ENCODE measurements at places on chromosomes 3 and 15.

- no peak for DNase-seq
Observed at GRCh38 chr3:108088697-108089096, 2.1 kb downstream of the CD47 start.

DNA sequence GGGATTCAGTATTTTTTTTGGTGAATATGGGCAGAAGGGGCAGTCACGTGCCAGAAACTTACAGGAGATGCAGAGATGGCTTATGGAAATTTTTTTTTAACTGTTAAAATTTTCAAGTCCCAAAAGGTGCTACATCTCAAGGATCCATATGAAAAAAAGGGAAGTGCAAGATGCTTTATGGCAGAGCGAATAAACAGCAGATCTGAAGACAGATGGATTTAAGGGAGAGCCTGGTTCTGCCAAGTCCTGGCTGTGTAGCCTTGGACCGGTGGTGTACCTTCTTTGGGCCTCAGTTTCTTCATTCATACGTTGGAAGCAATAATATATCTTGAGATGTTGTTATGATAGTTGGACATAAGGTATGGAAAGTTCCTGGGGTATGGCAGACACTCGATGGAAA, 91.5 kb upstream of the ARRDC4 start:
- DNase-seq: no peak

DNA sequence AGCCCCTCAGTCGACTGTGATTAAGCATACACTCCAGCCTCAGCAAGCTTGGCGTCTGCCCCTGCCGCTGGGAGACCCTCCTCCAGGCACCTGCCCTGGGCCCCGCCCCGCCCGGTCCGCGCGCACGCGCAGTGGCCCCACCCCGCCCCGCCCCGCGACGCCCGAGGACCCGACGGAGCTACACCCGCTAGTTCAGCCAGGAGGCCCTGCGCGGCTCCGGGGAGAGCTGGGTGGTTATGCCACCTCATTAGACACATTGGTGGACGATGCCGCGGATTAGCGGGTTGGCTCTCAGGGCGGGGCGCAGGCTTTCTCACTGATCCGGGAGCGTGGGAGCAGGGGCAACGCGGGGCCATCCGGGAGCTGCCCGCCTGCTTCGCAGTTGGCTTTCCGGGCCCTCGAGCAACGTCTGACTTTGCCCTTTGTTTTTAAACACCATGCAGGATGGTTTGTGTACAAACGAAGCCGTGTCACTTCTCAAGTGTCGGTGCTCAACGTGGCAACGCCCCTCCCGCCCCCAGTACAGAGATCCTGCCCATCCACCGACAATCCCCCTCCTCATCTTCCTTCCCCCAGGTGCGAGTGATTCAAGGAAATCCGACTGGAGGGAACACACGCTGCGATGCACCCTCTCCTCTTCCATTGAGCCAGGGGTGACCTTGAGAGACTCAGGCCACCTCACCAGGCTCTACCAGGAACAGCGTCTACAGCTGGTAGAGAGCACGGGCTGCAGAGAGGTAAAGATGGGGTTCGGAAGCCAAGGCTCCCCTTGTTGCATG, 109.3 kb downstream of the SHQ1 start:
- DNase-seq: no peak

- no peak for DNase-seq
Observed at GRCh38 chr15:63519041-63519440, 14.6 kb downstream of the USP3 start.

DNA sequence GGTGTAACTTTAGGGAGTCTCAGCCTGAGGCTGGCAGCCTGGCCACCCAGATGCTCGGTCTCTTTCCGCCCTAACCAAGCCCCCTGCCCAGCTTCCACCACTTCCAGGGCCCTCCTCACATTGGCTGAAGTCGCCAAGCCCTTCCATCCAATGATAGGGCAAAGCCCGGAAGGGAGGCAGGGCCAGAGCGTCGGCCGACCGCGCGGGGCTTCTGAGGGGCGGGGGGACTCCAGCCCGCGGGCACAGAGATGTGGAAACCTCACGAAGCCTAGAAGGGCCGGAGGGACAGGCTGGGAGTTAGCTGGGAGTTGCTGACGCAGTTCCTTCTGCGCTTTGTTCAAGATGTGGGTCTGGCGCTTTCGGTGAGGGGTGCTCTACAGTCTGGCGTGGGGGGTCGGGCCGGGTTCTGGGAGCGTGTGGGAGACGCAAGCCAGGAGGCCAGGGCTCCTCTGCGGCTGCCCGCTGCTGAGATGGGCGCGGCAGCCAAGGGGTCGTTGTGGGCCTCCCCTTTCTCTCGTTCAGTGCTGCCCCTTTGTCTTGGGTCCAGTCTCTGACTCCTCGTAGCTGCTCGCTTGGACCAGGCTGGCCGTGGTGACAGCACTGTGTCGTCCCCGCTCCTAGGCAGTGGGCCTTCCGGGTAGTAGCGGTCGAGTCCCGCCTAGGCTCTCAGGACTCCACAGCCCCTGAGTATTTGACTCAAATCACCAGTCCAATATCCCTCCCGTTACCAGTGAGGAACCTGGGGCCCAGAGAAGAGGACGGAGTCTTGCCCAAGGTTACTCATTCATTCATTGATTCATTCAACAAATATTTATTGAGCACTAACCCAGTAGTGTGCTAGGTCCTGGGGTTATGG, at the start of gene ZNF660:
Gene ZNF660 (plus strand): TSS at position 319 of the 856 bp plus-strand sequence. CDS start 9,230 bp downstream, outside the sequence.
- peak; percentile 84 for DNase-seq

GRCh38 chr15:26632500-26632899, 140.4 kb downstream of the GABRB3 start:
- DNase-seq: no peak

DNA sequence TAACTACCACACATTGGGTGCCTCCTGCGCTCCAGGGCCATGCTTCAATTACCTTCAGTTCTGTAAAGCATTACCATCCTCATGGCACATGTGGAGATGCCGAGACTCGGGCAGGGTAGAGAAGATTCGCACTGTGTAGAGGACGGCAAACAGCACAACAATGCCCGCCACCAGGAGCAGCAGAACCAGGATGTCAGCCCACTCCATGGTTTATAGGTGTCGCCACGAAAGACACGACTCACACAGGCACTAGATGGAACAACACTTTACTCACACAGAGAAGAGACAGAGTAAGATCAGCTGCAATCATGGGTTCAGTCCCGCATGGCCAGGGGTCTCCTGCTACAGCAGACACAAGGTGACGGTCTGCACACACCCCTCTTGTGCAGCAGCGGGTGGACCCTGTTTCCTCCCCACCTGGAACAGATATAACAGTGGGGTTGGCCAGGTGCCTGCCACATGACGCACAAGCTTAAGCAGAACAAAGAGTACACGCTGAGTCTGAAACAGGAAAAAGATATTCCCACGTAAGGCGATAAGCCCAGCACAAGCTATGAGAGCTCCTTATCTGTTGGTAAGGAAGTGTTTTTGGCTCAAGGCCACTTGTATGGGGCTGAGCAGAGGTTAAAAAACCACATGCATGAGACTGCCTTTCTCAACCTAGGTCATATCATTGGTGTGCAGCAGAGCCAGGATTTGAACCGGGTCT, 2.5 kb upstream of the TBC1D21 start:
- DNase-seq: no peak

- no peak for DNase-seq
Observed at GRCh38 chr15:62444104-62445022, 279.3 kb upstream of the C2CD4B start.

All from hindlimb muscle (tissue), 1 donor.